ENCODE measurements at places on chromosomes 12 and 14.

GRCh38 chr12:55492078-55492477, at the start of gene OR6C68:
TSS of gene OR6C68 (plus strand) at chr12:55492378. CDS start at chr12:55492378, 0 bp downstream.
- DNase-seq, result no peak

DNA sequence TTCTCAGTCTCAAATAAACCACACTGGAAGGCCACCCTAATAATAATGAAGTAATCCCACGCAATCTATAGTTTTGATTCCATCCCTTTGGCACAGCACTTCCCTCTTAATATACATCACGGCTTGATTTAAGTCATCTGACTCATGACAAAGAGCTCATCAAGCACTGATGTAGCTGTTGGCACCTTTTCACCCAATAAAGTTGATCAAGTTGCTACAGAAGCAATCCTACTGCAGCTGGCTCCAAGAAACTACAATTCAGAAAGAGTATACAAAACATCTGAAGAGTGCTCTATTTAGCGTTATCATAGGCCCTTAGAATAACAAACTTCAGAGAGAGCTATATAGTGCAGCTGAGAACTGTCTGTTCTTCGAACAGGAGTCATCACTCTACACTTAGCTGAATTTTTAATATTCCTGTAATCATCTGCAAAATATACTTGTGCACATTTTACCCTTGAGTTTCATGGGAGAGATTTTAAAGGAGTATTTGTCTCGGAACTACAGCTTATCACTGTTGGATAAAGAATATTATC, 94.9 kb downstream of the OSBPL8 start:
- DNase-seq, result no peak

DNA sequence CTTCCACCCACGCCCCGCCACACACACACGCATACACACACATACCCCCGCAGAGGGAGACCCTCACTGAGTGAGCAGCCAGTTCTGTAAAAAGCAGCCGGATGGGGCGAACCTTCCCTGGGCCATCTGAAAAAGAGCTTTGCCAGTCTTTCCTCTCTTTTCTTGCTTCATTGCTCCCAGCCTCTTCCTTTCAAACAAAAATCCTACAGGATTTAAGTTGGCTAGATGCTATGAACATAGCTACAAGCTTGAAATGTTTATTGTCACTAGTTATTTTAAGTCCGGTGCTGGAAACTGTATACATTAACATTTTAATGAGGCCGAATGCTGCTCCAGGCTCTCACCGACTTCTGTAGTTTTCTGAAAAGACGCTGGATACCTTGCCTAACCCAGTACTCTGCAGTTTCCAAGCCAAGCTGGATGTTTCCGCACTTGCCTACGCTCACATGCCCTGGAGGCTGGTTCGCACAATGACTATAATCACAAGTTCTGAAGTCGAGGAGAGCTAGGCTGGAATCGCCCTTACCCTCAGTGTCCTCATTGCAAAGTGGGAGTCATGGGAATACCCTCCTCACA, 39.2 kb downstream of the LTBP2 start:
- no peak for DNase-seq

GRCh38 chr14:77709412-77709811, 1.5 kb downstream of the SLIRP start:
- DNase-seq, result no peak

DNA sequence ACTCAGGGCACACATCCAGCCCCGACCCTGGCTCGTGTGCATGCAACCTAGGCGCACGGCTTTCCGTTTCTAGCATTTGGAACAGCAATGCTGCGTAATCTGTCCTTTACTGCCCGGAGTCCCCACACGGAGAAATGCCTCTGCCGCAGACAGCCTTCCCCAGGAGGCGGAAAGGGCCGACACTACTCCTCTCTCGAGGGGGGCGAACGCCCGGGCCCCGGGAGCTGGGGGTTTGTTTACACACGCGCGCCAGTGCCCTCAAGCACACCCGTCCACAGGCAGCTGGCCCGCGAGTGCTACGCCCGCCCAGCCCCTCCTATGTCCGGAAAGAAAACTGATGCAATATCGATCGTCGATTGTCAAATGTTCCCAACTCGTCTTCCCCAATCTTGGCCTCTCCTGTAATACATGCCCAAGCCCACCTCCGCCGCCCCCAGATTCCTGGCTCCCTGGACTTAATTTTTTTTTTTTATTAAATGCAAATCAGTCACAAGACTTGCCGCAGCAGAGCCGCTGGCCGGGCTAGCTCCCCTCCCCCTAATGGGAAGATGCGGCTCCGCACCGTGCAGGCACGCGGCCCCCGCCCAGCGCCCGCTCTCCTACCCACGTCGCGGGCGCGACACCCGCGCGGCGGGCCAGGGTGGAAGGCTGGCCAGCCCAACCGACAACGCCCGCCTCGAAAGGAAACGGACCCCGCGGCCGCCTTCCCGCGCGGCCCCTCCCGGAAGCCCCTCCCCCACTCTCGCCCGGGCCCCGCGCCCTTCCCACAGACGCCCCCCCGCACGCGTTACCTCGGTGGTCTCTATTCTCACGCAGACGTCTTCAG, 642 bp downstream of the SLC38A2 start:
- no peak for DNase-seq

GRCh38 chr14:21825149-21825743, 151.6 kb upstream of the OR4E1 start:
- no peak for DNase-seq

DNA sequence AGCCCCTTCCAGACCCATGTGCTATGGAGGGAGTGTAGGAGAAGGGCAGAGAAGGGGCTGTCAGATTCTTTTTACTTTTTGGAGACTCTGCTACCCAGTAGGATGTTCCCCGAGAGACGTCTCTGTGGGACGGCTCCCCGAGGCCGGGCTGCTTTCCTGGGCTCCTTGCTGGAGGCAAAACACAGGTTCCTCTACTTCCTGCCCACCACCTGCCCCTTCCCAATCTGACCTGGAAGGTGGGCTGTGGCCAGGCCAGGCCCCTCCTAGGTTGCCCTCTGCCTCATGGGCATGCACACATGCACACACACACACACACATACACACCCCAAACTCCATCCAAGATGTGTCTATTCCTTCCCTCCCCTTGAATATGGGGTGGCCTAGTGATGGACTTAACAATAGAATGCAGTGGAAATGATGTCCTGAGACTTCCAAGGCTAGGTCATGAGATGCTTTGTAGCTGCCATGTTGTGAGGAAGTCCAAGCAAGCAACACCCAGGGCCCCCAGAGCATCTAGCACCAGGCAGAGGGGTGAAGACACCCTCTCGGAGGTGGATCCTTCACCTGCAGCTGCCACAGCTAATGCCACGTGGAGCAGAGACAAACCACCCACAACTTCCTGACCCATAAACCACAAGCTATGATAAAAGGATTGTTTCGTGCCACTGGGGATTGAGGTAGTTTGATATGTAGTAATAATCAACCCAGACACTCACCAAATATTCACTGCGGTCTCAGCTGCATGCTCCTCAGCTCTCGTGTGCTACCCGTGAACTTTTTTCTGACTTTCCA, 1.6 kb upstream of the ASB2 start:
- DNase-seq, result no peak
